ENCODE measurements at places on chromosomes 12 and 14.

DNA sequence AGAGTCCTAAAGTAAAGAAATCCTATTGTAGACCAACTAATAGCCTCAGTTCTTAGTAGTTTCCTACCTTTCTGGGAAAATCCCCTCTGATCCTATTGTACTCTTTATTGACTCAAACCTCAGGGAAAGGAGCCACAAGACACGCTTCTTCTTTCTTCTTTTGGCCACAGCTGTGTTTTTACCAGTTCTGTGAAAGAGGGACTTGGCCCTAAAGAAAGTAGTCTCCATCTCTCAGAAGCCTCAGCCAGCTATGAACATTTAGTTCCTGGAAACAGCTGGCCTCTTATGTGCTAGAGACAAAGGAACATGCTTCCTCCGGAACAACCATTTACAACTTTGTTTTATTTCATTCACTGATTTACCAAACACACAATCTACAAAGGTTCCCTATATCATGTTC, 66.1 kb upstream of the ARID2 start:
- DNase-seq = no peak

DNA sequence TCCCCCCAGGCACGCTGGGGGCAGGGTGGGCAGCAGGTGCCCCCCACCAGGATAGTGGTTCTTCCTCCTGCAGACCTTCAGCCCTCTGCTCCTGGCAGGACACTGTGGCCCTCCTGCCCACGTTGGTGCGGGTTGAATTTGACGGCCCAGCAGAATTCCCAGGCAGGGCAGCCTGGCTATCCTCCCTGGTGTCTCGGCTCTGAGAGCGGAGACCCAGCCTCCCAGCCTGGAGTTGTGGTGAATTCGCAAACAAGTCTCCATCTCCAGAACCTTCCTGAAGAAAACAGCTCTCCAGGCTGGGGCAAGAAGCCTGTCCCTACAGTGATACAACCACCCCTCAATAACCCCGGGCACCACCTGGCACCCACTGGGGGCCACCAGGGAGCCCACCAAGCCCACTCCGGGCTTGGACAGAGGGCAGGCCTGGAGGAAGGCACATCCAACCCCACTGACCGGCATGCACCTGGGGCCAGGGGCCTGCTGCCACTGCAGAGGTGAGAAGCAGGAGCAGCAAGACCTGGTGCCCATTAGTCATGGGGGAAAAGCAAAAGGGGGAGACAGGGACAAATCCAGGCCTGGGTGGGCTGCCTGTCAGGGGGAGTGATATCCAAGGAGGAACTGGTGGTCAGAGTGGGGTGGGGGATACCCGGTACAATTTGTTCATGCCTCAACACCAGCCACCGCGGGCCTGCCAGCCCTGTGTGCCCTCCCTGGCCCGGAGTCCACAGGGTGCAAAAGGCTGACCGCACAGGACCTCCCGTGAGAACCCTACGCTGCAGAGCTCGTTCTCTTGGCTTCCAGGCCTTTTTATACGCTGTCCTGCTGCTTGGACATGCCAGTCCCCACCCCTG, 3.6 kb downstream of the ANKRD9 start:
- DNase-seq = no peak

GRCh38 chr14:100296106-100296651, 10.1 kb downstream of the SLC25A29 start:
- no peak for DNase-seq

GRCh38 chr12:124222368-124223245, 72.3 kb upstream of the RFLNA start:
- DNase-seq = no peak

DNA sequence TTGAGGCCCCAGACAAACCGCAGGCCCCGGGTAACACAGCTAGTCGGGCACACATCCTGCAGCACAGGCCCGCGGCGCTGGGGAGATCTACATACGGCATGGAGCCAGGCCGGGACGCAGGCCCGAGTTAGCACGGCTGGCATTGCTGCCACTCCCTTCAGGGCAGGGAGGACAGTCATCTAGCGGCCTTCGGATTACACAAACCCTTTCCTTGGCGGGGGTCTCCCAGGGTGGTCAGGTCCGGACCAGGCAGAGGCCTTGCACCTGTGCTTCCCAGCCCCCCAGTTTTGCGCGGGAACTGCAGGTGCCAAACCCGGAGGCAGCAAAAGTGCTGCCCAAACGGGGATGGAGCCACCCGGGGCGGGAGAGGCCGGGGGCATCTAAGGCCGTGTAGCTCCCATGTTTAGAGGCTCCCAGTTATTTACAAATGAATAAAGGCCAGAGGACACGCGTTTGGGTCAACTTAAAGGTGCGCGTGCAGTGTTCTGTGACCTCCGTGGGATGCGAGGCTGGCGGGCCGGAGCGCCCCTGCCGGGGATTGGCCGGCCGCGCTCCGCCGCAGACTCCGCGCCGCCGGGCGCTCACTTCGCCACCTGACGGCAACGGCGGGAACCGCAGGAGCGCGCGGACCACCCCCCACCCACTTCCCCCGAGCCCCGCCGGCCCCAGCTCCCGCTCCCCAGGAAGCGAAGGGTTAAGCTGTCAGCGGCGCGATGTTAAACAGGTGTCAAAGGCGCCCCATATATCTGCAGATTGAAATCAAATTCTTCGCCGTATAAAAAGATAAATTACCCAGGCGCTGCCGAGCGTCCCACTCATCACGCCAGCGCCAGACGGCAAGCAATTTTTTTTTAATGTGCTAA, 18.1 kb downstream of the VSX2 start:
- peak; percentile 14 for DNase-seq

DNA sequence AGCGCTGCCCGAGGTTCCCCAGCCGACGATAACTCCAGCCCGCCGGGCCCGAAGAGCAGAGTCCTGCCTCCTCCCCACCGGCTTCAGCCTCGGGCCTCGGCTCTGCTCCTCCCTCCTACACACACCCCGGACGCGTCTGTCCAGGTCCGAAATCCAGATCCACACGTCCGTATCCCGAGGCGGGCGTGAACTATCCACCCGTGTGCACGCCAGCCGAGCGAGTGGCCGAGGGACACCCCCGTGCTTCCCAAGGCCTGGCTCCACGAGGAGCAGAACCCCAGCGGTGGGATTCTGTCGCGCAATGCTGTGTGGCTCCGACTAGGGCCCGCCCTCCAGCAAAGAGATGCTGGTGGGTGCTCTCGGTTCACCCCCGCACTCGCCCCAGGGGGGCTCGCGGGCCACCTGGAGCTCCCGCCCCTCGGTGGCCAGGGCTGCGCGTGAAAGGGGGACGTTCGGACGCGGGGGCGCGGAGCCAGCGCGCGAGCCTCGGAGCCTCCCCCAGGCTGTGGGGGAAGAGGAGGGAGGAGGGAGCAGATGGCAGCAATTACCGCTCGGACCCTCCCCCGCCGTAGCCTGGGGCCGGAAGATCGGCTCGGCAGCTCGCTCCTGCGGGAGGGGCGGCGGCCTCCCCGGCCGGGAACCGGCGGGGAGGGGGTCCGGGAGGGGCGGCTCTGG, 18.9 kb upstream of the ANKRD33 start:
- no peak for DNase-seq

GRCh38 chr14:20587489-20588154, at the start of gene RNASE11:
Gene RNASE11, minus strand, starts transcription at chr14:20588001.
- DNase-seq = no peak

DNA sequence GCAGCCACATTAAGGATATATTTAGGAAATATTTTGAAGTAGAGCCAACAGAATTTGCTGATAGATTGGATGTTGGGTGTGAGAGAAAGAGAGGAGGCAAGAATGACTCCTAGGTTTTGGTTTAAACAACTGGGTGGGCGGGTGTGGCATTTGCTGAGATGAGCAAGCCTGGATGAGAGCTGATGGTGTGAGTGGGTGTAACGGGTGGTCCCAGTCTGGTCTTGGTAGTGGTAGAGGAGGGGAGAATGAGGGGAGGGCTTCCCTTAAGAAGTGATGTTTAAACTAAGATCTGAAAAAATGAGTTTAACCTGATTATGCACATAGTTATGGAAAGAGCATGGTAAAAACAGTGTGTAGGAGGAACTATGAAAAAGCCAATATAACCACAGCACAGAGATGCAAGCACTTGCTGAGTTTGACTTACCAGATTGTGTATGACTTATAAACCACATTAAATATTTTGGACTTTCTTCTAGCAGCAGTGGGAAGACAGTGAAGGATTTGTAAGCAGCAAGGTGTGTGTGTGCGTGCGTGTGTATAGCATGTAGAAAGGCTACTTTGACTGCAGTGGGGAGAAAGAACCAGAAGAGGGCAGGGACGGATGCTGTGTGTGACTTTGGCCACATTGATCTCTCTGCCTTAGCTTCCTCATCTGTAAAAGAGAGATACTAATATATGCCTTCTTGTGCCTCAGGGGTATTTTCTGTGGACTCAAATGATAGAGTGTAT, 139.7 kb downstream of the PRIMA1 start:
- no peak for DNase-seq

DNA sequence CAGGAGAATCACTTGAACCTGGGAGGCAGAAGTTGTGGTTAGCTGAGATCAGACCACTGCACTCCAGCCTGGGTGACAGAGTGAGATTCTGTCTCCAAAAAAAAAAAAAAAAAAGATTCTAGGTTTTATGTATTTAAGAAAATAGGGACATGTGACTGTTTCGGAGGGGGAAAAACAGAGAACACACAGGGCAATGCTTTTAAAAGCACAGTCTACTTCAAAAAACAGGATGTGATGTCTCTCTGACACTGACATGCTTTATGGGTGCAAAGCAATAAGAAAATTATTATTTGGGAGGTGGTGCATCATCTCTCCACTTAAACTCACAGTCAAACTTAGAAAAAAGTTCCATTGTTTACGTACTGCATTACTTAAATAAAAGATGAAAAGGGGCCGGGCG, 28.7 kb downstream of the CLIP1 start:
- DNase-seq = no peak

- no peak for DNase-seq
These were observed 6.8 kb upstream of the RNU7-1 start for GRCh38 chr12:6936636-6937480.

DNA sequence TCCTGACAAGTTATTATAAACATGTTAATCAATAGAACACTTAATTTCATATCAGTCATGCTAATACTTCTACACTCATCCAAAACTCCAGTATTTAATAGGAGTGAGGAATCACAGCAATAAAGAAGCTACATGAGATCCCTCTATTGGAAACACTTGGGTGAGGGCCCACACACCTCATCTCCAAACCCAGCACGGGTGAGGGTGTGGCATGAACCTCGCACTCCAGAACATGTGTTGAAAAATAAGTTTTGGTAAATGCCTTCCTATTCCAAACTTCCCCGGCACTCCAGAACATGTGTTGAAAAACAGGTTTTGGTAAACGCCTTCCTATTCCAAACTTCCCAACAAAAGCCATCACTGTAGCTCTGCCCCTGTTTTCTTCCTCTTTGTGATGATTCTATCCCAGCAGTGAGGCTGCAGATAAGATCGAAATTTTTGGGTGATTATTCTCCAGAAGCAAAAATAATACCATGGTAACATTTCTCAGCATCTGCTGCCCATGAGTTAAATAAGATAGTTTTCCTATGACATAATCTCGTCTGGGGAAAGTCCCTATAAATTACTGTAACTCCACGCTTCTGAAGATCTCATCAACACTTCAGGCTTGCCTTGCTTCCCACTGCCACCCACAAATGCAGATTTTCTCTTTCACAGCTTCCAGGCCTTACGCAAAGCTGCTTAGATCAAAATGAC, 24.4 kb upstream of the PTPRB start:
- no peak for DNase-seq

DNA sequence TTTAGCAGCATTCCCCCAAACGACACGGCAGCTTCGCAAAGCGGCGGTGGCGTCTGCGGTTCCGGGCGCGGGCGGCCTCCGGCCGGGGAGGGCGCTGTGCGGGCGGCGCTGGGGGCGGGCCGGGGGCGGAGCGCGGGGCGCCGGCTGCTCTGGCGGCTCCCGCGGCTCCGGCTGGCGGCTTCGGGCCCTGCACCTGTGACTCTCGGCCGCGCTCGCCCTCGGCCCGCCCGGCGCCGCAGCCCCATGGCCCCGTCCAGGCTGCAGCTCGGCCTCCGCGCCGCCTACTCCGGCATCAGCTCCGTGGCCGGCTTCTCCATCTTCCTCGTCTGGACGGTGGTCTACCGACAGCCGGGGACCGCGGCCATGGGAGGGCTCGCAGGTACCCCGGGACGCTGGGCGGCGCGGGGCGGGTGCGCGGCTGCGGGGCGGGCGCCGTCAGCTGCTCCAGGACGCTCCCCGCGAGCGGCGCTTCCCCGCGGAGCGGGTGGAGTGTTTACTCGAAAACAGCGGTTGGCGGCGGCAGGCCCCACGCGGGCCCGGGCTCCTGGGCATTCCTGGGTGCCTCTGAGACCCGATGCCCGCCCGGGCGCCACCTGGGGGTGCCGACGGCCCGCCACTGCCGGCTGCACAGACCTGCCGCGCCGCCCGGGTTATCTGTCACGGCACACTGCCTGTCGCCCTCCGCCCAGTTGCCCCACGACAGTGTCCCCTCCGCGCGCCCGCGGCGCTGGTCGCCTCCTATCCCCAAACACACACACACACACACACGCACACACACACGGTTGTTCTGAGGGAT, at the start of gene SLC48A1:
TSS of gene SLC48A1 (plus strand) at position 177 of the 796 bp plus-strand sequence. CDS start at position 244, 67 bp downstream.
- DNase-seq = peak; percentile 64

GRCh38 chr12:15045451-15045850, 72.6 kb downstream of the PDE6H start:
- DNase-seq = no peak

- DNase-seq = no peak
These were observed 25.9 kb downstream of the PIGH start for GRCh38 chr14:67574156-67574555.

DNA sequence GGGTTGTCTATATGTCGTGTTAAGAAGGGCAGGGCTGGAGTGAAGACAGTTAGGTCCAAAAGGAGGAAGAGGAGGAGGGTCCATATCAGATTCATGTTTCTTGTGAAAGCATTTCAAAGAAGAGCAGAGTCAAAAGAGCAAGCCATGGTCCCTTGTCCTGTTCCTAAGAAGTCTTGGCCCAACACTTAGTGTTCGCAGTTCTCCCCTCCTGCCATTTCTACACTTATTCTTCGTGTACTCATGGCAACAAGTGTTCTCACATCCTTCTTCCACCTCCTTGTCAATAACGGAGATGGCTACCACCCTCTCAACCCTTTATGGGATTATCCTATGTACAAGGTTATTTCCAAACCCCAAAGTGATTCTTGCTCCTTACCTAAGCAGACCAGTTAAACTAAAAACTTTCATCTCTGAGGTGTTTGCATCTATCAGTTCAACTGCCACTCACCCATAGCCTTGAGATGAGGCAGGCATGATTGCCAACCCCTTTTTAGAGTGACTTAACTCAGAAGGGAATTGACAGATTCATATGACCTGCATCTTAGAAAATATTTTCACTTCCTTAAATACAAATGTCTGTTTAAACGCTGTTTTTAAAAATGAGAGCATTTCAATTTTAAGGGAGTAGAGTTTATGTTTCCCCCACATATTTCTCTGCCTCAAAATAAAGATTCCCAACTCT, 19.8 kb upstream of the RNASE2 start:
- no peak for DNase-seq

GRCh38 chr12:6626654-6627283, 9.0 kb downstream of the LPAR5 start:
- no peak for DNase-seq

GRCh38 chr14:53355581-53356112, 202.5 kb upstream of the DDHD1 start:
- DNase-seq = no peak

GRCh38 chr12:118107011-118107410, 3.2 kb upstream of the VSIG10 start:
- DNase-seq = no peak

GRCh38 chr14:98112194-98112780, 1159.7 kb downstream of the BCL11B start:
- no peak for DNase-seq

Measured in effector memory CD4-positive, alpha-beta T cell (primary cell).